ENCODE measurements at places on chromosomes 6 and 20.

DNA sequence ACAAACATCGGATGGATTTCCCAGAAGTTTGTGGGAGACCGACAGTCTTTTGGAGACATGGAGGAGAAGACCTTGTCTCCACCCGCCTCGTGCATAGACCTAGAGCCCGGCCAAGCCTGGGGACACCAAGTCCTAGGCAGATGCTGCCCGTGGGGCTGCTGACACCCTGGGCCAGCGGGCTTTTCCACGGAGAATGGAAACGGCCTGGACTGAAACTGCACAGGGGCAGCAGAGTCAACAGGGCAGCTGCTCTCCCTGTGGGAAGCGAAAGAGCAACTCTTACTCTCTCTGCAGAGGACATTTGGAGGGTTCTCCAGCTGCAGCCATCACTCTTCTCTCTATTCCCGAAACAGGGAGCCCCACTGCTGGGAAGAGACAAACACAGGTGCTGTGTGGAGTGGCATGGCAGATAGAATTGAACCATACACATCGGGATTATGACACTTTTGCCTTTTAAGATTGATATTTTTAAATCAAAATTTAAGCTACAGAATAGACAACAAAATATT is 401.2 kb downstream of the THBS2 start:
- no peak for DNase-seq

- DNase-seq = no peak
Observed at GRCh38 chr6:145352382-145353080, 382.8 kb downstream of the EPM2A start.

- DNase-seq = no peak
Observed at GRCh38 chr6:7526755-7527154, 14.7 kb upstream of the DSP start.

GRCh38 chr20:46897328-46897880 is 2.8 kb downstream of the EYA2 start:
- DNase-seq = no peak

- DNase-seq = no peak
Observed at GRCh38 chr20:14451458-14451857, 114.0 kb upstream of the FLRT3 start.

DNA sequence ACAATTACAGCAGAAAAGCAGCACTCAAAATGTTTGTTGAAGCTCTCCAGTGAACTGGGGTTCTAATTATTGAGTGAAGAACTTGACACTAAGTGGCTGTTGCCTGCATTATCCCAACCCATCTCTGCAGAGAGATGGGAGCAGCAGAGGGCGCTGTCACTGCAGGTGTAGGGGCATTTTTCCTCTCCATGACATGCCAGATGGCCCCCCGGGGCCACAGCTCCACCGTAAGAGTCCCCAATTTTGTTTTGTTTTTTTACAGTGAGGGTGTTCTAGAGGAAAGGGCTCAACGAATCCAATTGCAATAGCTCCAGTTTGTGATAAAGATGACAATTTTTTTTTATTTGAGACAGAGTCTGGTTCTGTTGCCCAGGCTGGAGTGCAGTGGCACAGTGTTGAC is 1.9 kb upstream of the FUCA2 start:
- peak; percentile 33 for DNase-seq

DNA sequence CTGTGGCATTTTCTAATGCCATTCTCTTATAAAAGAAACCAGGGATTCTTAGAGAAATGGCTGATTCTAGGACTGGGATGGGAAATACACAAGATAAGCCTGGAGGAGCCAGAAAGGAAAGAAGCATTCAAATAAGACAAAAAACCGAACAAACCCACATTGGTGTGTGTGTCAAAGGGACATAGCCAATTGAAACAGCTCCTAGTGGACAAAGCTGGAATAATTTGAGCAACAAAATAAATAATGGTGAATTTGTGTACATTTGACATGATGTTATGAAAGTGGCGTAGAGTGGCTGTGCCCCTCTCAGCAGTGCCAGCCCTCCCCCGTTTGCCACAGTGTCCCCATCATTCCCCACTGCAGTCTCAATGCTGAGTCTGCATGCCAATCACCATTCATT is 55.5 kb downstream of the B3GAT2 start:
- no peak for DNase-seq

- DNase-seq = no peak
Observed at GRCh38 chr6:17995414-17995813, 8.0 kb upstream of the KIF13A start.

GRCh38 chr20:24735263-24735662 is 213.8 kb upstream of the CST7 start:
- no peak for DNase-seq

DNA sequence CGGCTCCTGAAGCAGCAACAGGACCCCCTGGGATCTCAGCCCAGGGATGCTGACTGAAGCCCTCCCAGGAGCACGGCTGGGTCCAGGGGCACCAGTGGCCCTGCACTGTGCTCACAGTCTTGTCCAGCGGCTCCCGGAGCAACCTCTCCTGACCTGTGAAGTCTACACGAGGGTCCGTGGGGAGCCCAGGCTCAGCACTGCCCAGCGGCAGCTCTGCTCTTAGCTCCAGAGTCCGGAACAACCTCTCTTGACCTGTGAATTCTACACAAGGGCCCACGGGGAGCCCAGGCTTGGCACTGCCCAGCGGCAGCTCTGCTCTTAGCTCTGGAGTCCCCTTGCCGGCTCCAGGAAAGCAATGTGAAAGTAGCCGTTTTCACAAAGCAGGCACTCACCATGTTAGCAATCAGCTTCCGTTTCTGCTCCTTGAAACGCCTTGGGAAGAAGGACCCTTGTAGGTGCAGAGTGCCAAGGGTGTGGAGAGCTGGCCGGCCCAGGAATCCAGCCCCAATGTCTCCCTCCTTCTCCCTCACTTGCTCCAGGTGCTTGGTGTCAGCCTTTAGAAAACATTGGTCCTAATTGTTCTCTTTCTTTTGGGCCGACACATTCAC is 310.9 kb downstream of the CDH4 start:
- DNase-seq = no peak

DNA sequence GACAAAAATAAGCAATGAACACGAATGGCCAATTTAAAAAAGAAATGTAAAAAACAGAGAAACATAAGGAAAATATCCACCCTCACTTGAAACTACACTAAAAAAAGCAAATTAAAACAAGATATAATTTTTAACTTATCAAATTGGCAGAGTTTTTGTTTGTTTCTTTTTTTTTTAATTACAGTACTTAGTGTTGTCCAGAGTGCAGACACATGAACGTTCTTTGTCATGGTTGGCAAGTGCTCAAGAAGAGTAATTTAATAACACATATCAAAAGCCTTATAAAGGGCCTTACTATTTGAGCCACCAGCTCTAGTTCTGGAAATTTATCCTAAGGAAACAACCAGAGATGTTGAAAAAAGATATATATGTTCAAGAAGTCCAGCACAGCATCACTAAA is 142.3 kb downstream of the ATXN1 start:
- DNase-seq = no peak

GRCh38 chr20:19670829-19671228 is 87.2 kb upstream of the RIN2 start:
- no peak for DNase-seq

DNA sequence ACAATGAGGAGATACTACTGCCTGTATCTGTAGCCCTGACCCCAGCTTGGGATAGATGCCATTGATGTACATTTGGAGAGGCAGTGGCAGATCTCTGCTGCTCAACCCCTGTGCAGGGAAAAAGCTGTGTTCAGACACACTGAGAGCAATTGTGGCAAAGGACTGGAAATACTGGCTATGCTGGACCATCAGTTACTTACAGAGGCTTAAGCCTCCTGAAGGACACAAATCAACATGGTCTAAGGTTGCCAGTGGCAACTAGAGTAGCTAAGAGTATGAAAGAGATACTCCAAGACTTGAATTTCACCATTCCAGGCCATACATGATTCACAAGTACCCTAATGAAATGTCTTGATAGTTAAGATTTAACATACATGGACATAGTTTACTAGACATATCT is 32.4 kb upstream of the ENPP4 start:
- DNase-seq = no peak

DNA sequence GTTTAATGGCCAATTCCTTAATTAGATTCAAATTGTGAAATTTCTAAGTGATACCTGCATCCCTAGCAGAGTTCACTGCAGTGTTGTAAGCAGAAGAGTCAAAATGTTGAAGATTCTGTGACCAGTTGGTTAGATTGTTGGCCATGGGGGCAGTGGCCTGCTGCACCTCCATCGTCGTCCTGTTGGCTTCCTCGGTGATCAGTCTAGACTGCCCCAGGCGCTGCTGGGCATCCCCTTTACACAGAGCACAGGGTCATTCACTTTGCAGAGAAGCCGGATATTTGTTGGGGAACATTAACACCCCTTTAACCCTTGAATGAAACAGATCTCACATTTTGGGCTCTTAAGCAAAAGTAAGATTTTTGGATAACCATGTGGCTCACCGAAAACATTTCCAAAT is 60.7 kb downstream of the FAM229B start:
- no peak for DNase-seq

DNA sequence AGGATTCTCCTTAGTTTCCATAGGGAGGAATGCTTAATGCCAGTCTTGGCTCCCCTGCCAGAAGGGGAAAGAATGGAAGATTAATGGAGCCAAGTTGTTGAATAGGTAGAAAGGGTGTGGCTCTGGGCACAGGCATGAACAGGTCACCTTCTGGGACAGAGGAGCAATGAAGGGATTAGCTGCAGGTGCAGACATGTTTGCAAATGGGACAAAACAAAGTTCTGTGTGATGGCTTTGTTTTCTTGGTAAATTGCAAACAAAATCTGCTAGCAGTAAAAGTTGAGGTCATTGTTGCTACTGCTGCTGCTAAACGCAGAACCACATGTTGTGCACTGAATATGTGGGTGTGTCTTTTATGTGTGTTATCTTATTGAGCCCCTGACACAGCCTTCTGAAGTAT is 93.3 kb downstream of the PERP start:
- no peak for DNase-seq

GRCh38 chr6:15359335-15359862 is 113.5 kb downstream of the JARID2 start:
- DNase-seq = no peak

DNA sequence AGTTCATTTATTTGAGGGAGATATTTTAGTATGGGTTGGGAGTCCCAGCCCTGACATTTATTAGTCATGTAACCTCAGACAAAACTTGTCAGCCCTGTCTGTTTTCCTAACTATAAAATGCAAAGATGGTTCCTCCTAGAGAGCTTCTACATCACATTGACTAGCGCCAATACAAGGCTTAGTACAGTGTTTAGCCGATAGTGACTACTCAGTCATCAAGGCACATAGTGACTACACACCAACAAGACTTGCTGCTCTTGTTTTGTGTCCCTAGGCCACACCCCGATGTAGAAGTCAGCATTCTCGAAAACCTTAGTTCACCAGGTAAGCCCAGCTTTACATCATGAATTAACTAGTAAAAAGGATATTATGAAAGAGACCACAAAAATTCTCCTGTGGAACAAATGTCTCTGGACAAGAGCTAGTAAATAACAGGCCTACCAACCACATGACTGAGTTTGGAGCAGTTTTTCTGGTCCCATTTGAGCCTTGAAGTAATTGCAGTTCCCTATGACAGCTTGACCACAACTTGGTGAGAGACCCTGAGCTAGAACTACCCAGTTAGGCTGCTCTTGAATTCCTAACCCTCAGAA is 68.8 kb downstream of the PFDN4 start:
- no peak for DNase-seq

- no peak for DNase-seq
Observed at GRCh38 chr20:40519918-40520317, 169.1 kb downstream of the MAFB start.

DNA sequence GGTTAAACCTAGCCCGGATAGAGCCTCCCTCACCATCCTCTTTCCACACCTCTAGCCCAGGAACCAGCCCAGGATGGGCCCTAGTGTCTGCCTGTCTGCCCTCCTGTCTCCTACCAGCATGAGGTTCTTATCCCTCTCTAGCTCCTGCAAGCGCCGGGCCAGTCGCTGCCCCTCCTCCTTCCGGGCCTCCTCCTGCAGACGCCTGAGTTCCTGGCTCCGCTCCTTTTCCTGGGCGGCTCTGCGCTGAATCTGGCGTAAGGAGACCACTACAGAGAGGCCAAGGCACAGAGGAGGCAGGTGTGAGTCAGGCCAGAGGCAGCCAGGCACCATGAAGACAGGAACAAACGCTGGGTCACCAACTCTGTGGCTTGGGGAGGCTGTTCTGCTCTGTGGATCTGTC is 4.3 kb upstream of the PSORS1C2 start:
- DNase-seq = no peak

DNA sequence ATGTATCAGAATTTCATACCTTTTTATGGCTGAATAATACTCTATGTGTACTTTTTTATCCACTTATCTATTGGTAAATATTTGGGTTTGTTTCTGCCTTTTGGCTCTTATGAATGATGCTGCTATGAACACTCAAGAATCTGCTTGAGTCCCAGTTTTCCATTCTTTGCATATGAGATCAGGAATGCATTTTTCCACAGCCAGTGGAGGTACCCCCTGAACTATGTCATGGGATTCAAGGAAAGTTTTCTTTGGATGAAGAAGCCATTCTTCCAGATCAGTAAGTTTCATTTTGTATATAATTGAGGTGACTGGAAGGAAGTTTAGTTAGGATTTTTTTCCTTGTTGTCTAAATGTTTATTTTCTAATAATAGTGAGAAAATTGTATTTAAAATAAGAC is 40.9 kb downstream of the NKX2-4 start:
- DNase-seq = no peak

- no peak for DNase-seq
Observed at GRCh38 chr20:47865912-47866311, 80.6 kb upstream of the SULF2 start.

GRCh38 chr20:23193801-23194384 is 107.8 kb upstream of the CD93 start:
- DNase-seq = no peak

DNA sequence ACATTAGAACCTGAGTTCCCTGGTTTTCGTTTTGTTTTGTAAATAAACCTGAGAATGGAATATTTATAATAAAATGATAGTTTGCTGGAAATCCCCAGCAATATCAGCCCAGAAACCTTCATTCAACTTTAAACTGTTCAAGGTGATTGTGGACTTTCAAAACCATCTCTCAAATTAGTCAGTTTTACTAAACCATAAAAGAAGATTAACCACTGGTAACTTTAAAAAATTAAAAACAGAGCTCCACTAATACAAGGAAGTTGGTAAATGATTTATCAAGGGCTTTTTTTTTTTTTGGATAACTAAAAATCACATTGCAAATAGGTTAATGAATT is 10.0 kb downstream of the MBOAT1 start:
- DNase-seq = no peak

DNA sequence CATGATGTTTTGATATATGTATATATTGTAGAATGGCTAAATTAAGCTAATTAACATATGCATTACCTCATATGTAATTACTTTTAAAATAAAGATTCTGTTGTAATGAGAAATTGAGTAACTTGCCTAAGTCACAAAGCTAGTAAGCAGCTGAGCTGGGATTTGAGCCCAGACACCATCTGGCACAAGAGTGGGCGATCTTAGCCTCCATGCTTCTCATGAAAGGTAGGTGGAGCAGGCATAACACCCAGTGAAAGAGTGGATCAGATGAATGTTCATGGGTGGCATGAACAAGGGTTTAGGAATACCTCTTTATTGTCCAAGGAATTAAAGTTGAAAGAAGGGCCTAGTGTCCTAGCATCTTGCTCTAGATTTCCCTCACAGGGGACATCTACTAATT is 365.4 kb downstream of the TFAP2B start:
- DNase-seq = no peak

- no peak for DNase-seq
Observed at GRCh38 chr20:10357061-10357708, 76.8 kb downstream of the MKKS start.

GRCh38 chr20:4797275-4797674 is 75.6 kb downstream of the PRND start:
- DNase-seq = no peak

GRCh38 chr20:25274481-25274880 is 26.6 kb downstream of the PYGB start:
- no peak for DNase-seq
